ENCODE measurements at places on chromosomes 1 and 21. TPM values are rescaled to one million over a fixed set of nuclear protein-coding genes. Genes with fewer than 3 reads are reported as not detected.

ACTL8 gene
- total RNA-seq: not detected

VWA5B1 gene
- total RNA-seq: not detected

MX2 gene
- 0.35 TPM for total RNA-seq

LYPD8 gene
- not detected for total RNA-seq

DNAJC16 gene
- total RNA-seq: 14.0 TPM

THRAP3 gene
- total RNA-seq: 95.5 TPM

CENPF gene
- total RNA-seq: 39.8 TPM

FTCD gene
- total RNA-seq: not detected

CNR2 gene
- not detected for total RNA-seq

PTPN22 gene
- 1.1 TPM for total RNA-seq

PDZK1IP1 gene
- 2.5 TPM for total RNA-seq

PLCH2 gene
- 79.0 TPM for total RNA-seq

MAEL gene
- total RNA-seq: not detected

CD84 gene
- total RNA-seq: not detected

TBX15 gene
- total RNA-seq: not detected
